ENCODE measurements at places on chromosomes 7 and 10.

GRCh38 chr10:78776756-78777155 is 292.0 kb upstream of the ZMIZ1 start:
- no peak for DNase-seq

- DNase-seq: no peak
These were observed 48.5 kb upstream of the SHTN1 start for GRCh38 chr10:117053482-117053881.

DNA sequence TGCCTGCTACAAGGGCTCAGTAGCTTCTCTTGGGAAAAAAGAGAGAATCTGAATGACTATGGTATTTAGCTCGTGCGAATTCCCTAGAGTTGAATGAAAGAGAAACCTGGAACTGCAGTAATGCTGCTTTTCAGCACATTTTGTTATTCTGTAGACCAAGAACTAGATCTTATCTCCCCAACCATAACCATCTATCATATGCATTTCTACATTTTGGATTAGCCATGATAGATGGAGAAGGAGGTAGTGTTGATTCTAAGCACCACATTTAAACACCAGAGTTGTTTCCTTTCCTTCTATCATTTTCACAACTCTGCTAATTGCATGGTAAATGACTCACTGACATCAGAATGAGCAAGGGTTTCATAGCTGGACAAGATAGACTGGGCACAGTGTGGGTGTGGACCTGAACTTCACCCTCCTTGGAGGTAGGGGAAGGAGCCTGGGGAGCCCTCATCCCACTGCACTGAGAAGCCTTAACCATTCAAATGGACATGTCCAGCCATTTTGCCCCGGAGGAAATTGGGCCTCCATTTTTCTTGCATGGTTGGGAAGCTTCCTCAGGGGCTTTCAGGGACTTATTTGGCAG is 55.3 kb upstream of the BMPER start:
- DNase-seq: no peak

- no peak for DNase-seq
These were observed 8.7 kb downstream of the CNNM1 start for GRCh38 chr10:99337901-99338300.

DNA sequence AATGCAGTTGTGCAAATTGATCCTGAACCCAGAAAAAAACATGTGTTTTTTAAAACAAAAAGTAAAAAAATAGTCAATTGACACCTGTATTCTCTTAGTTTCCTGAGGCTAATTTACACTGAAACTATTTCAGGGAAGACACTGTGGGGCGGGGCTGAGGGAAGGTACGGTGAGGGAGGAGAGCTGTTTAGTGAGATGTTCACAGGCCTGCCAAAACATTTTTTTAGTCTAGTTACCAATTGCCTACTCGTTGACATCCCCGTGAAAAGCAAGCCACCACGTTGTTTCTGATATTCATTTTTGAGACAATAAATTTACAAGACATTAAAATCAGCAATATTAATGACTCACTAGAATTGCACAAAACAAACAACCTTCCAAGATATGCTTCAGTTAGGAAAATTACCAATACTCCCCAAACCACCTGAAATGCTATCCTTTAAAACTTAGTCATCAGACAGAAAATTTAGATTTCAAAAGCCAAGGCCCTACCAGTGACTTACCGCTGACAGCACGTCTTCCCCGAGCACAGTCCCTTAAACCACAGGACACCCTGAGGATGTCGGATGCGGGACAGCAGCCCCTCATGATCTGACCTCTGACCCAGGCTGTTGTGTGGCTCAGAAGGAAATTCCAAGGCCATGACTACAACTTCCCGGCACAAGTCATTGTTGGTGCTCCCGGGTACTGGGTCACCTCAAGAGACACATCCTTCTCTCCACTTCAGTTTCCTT is 279.2 kb downstream of the PRPF18 start:
- no peak for DNase-seq

- DNase-seq: no peak
These were observed 76.3 kb upstream of the ABCB5 start for GRCh38 chr7:20539201-20539600.

- no peak for DNase-seq
These were observed 94.4 kb upstream of the SKAP2 start for GRCh38 chr7:26958834-26959233.

DNA sequence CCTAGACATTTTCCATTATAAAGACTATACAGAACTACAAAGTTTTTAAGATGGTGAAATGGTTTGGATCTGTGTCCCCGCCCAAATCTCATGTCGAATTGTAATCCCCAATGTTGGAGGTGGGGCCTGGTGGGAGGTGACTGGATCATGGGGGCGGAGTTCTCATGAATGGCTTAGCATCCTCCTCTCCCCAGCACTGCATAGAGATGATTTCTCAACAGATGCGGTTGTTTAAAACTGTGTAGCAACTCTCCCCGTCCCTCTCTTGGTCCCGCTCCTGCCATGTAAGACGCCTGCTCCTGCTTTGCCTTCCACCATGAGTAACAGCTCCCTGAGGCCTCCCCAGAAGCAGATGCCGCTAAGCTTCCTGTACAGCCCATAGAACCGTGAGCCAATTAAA is 1.6 kb downstream of the FAM133B start:
- DNase-seq: no peak

GRCh38 chr7:1099154-1099542 is 11.2 kb downstream of the GPER1 start:
- DNase-seq: no peak

GRCh38 chr10:49268185-49268584 is 30.8 kb upstream of the C10orf71 start:
- DNase-seq: no peak

DNA sequence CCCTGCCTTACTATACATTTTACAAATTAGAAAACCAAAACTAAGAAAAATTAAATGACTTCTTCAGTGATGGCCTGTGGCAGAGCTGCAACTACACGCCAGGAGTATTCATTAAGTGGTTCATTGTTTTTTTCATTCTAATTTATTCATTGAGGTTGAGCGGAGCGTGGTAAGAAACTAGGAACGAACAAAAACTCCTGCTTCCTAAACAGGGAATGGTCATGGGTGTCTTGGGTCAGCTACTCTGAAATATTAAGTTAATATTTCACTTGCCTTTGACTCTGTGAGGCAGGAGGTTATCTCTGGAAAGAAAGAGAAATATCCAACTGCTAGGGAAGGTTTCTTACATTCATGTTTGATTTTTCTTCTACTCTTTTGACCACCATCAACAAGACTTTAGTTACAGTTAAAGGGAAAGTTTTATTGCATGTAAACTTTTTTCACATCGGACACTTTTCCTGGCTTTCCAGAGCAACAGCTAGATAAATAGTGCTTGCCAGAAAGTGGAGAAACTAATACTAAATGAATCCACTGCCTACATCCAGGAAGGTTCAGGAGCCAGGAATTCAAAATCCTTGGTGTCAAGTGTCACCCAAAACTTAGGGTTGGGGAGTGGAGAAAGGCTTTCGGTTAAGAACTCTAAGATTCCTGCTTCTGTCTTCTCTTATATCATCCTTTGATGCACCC is 896 bp upstream of the GNG11 start:
- no peak for DNase-seq

DNA sequence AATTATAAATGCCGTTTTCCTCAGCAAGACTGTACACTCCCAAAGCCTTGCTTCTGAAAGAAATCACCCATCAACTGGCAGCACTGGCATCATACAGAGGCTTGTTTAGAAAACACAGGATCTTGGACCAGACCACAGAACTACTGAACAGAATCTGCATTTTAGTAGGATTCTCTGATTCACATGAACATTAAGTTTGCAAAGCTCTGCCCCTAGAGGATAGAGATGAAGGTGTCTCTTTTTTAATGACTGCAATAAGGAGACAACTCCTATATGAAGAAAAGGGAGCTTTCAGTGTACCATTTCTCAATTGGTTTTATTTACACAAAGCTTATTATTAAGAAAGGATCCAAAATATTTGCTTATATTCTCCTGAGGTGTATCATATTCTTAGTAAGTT is 172.7 kb downstream of the AGMO start:
- no peak for DNase-seq

DNA sequence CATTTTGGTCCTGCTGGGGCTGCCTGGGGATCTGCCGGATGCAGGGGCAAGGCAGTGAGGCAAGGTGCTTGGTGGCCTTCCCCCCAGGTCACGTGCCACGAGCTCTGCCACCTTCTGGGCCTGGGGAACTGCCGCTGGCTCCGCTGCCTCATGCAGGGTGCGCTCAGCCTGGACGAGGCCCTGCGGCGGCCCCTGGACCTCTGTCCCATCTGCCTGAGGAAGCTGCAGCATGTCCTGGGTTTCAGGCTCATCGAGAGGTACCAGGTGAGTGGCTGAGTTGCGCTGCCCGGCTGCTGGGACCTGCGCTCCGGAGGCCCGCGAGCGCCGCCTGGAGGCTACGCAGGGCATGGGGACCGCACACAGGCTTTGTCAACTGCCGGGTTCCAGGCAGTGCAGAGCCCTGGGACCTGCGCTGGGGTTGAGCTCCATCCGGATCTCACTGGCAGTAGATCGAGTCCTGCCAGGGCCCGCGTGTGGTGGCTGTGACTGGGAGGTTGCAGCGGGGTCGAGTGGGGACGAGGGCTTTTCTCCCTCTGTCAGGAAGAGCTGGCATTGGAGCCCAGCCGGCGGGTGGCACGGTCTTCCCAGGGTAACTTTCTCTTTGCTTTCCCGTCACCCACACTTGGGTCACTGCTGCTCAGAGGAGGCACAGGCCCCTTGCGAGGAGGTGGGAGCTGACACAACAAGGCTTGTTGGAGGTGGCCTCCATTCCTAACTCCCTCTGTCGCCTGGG is 21.7 kb downstream of the AMZ1 start:
- no peak for DNase-seq

GRCh38 chr7:83149466-83149865 is 13.2 kb downstream of the PCLO start:
- no peak for DNase-seq

- no peak for DNase-seq
These were observed 73.2 kb downstream of the INHBA start for GRCh38 chr7:41629711-41630111.

DNA sequence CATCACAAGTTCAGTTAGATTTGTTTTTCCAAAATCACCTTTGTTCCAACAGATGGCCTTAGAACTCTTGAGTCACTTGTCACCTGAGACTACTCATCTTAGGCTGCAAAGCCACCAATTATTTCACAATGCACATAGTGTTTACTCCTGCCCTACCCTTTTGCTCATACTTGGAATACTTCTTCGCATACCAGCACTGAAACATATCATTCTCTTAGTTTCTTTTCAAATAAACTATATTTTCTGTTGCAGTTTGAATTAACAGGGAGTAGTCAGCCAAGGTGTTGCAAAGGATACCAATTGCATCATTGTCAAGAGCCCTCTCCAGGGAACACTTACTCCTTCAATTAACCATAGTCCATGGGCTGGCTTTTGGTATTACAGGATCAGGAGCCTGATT is 71.0 kb downstream of the CASD1 start:
- DNase-seq: no peak

- DNase-seq: no peak
These were observed 32.7 kb upstream of the MAT1A start for GRCh38 chr10:80322158-80322557.

DNA sequence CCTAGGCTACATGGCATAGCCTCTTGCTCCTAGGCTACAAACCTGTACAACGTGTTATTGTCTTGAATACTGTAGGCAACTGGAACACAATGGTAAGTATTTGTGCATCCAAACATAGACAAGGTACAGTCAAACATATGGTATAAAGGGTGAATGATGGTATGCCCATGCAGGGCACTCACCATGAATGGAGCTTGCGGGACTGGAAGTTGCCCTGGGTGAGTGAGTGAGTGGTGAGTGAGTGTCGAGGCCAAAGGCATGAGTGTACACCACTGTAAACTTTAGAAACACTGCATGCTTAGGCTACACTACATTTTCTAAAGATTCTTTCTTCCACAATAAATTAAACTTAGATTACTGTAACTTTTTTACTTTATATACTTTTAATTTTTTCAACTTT is 165.7 kb downstream of the PARD3 start:
- DNase-seq: no peak

DNA sequence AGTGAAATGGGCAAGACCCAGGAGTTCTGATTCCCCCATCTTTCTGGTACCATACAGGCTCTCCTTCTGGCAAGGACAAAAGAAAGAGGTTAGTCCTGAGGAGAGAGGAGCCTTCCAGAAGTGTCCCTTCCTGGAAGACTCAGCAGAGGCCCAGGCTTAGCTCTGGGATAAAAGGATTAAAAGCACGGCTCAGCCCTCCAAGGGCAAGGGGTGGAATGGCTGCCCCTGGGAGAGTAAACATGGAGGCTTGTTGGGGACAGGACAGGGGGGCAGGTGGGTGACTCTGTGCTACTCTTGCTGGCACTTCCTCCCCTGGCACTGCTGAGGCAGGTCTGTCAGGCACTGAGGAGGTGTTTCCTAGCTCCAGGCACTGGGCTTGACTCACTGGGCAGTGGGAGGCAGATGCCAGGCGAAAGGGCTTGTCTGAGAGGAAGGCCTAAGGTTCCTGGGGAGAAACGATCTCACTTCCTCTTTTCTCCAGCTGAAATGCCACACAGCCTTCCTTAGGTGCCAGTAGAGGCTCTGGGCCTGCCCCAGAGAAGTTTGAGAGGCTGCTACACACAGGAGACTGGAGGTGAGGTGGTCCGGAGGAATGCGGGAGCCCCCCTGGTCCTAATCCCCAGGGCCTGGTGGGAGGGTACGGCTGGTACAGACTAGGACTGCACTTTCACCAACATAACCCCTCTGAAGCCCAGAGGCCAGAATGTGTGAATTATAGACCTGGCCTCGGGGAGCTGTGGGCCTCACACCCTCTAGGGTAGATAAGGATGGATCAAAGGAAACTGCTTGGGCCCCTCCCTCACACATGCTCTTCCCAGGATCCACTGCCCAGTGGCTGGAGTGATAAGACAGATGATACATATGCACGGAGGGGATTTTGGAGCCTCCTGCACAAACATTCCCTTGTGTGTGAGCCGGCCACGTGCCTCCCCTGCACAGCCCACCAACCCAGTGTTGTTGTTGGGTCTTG is 63.2 kb upstream of the PODXL start:
- no peak for DNase-seq

DNA sequence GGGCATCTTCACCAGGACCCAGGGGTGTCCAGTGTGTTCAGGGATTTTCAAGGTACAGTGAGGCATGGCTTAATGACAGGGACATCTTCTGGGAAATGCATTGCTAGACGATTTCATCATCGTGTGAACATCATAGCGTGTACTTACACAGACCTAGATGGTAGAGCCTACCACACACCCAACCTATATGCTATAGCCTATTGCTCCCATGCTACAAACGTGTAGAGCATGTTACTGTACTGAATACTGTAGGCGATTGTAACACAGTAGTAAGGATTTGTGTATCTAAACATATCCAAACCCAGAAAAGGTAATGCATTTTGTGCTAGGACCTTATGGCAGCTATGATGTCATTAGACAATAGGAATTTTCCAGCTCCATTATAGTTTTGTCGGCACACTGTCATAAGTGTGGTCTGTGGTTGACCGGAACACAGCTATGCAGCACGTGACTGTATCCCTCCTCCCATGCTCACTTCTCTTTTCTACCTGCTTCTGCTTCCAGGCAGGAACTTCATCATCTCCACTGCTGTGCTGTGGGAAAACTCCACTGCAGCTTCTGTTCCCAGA is 416.2 kb upstream of the NFE2L3 start:
- DNase-seq: no peak

GRCh38 chr7:142792593-142792992 is 21.8 kb downstream of the PRSS2 start:
- no peak for DNase-seq

- no peak for DNase-seq
These were observed 9.5 kb downstream of the SRRM3 start for GRCh38 chr7:76211216-76211615.
